ENCODE measurements at places on chromosomes 7 and 10.

GRCh38 chr10:112821663-112822062, 128.4 kb upstream of the TCF7L2 start:
- no peak for DNase-seq

- DNase-seq: no peak
Measured at GRCh38 chr7:158733775-158734494, 29.3 kb upstream of the NCAPG2 start.

DNA sequence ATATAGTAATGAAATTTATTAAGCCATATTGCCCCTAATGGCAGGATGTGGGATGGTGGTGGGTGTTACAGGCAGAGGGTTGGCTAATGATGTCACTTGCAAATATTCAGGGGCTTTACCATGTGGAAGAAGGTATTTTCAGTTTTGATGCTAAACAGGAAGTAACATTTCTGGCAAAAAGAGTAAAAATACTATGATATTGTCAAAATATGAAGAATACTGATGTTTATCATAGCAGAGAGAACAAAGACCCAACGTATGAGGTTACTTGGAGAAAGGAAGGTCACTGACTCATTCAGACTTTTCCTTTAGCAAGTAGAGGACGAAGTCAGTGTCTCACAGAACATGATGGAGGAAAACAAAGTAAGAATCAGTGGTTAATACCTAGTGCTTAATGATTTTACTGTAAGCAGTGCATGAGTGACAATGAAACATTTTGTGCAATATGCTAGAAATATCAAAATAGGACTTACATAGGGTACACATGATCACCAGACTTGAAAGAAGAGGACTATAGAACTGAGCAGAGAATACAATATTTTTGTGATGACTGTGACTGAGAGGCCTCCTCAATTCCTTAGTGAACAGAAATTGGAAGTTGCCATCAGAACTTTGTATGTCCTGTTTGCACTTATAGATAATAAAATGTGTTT, 89.7 kb upstream of the STEAP4 start:
- peak; percentile 69 for DNase-seq

DNA sequence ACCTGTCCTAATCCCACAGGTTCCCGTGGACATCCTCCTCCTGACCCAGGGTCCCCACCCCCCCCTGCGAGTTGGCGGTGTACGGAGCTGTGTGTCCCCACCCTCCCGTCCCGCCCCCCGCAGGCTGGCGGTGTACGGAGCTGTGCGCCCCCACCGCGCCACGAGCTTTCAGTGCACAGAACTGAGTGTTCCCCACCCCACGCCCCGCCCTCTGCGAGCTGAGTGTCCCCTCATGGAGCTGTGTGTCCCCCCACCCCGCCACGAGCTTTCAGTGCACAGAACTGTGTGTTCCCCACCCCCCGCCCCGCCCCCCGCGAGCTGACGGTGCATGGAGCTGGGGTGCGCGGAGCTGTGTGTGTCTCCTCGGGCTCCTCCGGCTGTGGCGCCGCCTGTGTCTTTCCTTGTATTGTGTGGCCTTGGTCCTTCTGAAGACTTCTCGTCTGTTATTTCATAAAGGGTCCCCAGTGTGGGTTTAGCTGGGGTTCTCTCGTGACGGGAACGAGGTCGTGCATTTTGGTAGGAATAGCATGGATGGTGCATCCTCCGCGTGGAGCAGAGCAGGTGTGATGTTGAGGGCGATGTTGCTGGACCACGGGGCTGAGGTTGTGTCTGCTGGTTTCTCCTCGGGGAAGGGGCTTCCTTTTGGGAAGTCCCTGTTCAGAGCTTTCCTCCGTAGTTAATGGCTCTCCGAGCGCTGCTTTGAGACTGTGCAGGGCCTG, 18.0 kb upstream of the JAKMIP3 start:
- no peak for DNase-seq

DNA sequence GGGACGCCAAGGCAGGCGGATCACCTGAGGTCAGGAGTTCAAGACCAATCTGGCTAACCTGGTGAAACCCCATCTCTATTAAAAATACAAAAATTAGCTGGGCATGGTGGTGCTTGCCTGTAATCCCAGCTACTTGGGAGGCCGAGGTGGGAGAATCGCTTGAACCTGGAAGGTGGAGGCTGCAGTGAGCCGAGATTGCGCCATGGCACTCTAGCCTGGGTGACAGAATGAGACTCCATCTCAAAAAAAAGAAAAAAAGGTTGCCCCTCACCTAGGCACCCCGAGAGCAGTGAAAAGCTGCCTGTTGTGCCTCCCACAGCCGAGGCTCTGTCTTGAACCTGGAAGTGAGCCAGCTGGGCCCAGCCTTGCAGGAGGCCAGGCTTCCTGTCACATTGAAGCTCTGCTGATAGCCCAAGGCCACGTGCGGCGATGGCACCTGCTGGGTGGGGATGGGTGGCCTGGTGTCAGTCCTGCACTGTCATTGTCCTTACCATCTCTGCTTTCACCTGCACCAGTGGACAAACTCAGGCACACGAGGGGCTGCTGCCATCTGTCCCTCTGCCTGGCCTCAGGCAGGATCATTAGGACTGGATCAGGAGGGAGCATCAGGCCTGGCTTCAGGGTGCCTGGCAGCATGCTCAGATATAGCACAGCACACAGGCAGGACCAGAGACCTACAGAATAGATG, 37.8 kb downstream of the DNAJB12 start:
- no peak for DNase-seq

DNA sequence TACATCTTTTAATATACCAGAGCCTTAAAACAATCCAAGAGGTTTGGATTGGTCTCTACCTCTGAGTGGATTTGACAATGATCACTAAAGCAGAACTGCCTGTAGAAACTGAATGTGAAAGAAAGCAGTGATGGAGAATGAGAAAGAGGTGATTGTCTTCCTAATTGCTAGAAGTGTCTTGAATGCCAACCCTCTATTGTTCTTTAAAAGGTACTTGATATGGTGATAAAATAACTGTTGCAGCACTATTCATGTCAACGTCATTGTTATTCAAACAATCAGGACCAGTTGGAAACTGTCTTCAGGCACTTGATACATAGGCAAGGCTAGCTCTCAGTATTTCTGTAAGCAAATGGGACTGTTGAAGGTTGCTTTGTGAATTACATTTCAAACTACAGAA, 47.9 kb upstream of the ITPRID1 start:
- no peak for DNase-seq

- no peak for DNase-seq
Measured at GRCh38 chr10:70673929-70674559, 1.7 kb downstream of the ADAMTS14 start.

GRCh38 chr7:158410720-158411119, 176.9 kb downstream of the PTPRN2 start:
- no peak for DNase-seq

DNA sequence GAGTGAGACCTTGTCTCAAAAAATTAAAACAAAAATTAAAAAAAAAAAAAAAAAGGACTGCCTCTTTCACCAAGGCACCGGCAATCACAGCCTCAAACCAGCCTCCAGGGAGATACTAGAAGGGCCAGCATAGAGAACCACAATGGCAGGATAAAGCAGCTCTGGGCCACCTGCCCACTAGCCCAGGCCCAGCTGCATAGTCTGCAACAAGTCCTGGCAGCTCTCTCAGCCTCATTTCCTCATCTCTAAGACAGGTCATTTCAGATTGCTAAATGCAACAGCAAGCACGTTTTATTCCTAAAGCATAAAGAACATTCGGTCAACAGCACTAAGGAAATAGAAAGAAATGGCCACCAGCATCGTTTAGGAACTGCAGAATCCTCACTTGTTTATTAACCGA, 28.8 kb downstream of the XPNPEP1 start:
- no peak for DNase-seq

DNA sequence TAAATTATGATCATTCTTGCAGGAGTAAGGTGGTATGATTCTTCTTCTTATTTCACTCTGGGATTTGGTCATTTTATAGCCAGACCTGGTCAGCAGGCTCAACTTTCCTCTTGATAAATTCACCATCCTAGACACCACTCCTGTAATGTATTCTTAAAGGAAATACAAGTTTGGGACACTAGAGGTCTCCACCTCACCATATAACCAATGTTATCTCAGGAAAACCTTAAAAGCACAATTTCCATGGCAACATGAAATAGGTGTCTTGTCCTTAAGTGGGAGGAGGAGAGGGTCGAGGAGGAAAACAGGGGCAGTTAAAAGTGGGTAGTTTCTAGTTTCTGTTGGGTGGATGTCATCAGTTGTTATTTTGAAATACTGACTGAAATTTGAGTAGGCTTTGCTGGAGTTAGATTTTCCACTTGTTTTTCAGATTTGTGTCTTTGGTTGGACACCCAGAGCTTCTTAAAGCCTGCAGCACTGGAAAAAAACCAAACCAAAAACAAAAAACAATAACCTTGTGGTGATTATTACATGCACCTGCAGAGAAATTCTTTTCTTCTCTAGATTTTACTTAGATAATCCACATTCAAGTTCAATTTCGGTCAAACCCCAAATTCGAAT, 163.1 kb downstream of the PRKCQ start:
- DNase-seq: peak; percentile 80

GRCh38 chr10:123754123-123754522, 88.0 kb downstream of the GPR26 start:
- DNase-seq: no peak

DNA sequence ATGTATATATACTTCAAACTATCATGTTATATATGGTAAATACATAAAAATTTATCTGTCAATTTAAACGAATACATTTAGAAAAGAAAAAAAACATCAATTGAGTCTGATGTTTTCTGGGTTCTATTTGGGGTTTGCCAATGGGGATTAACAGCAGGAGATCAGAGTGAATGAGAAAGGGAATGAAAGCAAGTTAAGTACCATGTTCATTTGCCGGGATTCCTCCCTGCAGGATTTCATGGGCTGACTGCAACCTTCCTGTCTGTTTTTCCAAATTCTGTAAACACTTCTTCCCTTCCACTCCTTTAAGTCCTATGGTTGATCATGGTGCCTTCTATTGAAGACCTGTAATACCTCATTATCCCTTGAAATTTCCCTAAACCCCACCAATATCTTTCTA, 33.9 kb upstream of the SEMA3A start:
- DNase-seq: no peak

DNA sequence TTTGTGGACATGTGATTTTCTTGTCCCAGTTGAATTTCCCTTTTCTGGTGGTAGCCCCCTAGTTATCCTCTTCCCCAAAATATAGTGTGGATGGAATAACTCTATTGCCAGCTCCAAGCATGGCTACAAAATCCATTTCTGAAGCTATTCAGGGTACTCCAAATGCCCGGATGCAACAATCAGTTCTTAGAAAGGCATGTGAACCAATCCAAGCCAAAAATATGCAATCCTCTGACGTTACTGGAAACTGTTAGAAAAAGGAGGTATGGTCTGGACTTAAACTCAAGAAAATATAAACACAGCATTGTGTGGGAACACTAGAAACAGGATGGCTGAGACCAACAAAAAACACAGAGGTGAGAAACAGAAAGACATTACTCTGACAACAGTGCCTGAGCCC, 347.0 kb downstream of the GPAM start:
- DNase-seq: no peak

DNA sequence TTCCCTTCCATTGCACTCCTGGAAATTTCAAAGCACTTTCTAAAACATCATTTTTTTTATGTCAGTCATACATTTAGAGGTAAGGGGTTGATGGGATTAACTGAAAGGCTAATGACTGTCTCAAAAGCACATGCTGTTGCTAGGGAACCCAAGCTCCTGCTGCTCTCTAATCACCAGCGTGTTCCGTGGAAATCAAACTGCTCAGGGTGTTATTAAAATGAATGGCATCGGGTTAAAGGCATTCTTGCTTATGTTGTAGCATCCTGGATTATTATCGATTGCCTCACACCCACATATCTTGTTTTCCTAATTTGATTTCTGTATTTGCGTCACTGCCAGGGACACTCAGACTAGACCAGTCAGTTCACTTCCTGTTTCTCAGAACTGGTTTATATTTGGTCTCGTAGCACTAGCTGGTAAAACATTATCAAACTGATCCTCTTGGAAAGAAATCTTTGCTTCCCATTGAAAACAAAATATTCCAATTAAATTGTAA, 216.5 kb upstream of the MKLN1 start:
- DNase-seq: peak; percentile 49

- DNase-seq: no peak
Measured at GRCh38 chr7:92231-92674, 100.1 kb upstream of the FAM20C start.

DNA sequence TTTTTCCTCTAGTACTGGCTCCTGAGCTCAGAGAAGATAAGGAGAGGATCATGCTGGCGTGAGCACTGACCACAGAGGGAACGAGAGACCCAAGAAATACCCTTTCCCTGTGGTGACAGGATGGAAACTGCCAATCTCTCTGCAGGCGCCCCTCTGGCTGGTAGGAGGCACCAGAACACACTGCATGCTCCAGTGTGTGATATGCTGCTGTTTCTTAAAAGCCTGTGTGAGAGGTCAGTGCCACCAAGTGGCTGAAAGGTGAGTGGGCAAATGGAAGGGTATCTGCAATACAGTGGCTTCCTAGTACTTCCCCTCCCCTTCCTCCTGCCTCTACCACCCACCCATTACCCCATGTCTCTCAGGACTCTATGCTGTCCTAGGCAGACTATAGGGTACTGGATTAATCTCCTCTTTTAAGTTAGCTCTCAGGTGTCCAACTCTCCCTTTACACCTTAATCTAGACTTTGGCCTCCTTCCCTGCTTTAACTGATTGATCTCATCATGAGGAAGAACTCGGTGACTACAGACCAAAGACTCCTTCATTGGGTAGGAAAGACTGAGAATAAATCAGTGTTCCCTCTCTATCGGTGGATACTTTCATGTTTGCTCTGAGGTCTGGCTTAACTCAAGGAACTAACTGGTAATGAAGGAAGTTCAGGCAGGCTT, 283.6 kb downstream of the ADRA2A start:
- no peak for DNase-seq

- DNase-seq: no peak
Measured at GRCh38 chr10:119238577-119238976, 31.2 kb downstream of the GRK5 start.

DNA sequence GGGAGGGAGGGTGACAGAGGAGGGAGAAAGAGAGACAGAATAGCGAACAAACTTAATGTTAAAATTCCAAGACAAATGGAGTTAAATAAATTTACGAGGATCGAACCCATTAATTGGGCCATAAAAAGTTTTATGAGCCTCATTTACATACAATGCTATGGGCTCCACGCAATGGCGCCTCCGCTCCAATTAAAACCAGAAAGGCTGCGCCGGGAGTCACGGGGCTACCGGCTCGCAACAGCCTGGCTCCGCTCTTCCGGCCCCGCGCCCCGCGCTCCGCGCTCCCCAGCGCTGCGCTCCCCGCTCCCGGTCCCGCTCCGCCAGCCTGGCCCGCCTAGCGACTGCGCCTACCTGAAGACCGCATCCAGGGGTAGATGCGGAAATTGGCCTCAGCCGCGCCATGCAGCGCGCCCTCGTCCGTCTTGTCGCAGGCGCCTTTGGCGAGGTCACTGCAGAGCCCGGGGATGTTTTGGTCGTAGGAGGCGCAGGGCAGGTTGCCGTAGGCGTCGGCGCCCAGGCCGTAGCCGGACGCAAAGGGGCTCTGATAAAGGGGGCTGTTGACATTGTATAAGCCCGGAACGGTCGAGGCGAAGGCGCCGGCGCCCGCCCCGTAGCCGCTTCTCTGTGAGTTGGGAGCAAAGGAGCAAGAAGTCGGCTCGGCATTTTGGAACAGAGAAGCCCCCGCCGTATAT, 513 bp downstream of the HOXA7 start:
- peak; percentile 54 for DNase-seq

All from suppressor macrophage treated with lipopolysaccharide for 1 hour (primary cell).